M059J (cell line): ENCODE measurements at places on chromosomes 6 and 20.

DNA sequence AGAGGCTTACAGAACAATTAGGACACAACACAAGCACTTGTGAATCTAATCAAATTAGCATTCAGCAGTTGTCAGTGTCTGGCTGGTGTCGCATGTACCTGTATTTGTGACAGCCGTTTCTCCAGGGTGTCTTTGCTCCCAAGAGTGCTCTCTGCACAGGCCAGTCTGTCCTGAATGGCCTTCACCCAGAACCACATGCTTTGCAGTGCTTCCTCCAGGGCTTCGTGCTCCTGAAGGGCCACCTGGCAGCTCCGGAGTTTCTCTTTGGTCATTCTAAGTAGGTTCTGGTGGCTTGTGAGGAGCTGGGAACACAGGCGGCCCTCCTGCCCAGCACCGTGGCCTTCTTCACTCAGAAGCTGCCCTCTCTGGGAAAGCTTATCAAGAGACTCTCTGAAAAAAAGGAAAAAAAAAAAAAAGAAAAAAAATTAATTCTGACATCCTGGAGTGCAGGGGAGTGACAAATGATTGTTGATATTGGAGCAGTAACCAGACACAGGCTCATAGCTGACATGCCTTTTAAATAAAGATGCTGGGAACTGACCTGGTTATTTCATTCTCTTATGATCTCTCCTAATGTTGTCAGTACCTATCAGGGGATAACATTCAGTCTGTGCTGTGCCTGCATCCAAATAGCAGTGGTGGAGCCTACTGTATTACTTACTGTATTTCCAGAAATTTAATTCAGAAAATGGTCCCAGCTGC is 245.8 kb downstream of the SYNE1 start:
- DNase-seq: no peak

DNA sequence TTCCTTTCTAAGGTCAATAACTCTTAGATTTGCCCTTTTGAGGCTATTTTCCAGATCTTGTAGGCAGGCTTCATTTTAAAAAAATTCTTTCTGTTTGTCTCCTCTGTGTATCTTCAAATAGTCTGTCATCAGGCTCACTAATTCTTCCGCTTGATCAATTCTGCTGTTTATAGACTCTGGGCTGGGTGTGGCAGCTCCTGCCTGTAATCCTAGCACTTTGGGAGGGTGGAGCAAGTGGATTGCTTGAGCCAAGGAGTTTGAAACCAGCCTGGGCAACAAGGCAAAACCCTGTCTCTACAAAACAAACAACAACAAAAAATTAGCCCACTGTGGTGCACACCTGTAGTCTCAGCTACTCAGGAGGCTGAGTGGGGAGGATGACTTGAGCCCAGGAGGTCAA is 40.0 kb upstream of the SCP2D1 start:
- DNase-seq: no peak

DNA sequence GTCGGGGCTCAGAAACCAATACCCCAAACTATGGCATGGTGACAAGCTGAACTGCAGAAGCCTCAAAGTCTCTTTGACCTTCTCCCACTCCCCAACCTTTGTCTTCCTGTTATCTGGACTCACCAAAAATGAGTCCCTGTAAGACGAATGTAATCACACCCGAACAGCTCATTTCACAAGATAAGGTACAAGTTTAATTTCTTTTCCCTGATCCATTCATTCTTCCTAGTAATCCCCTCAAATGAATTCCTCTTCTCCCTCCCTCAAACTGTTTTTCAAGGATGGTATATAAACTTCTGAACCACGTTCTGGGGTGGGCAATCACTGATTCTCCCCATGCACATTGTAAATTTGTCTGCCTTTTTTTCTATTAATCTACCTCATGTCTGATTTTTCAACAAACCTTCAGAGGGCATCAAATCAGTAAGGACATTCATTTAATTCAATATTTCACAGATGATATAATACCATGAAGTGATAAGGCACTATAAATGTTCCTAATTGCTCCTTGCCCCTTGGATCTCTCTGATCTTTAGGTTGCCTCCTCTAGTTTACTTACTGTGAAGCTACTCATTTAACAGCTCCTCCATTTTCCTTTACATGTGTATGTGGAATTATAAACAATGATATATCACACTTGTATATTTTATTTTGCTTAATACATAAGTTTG is 77.2 kb downstream of the OR2B2 start:
- no peak for DNase-seq

GRCh38 chr6:47836046-47836445 is 54.2 kb downstream of the OPN5 start:
- peak; percentile 7 for DNase-seq

- no peak for DNase-seq
Observed at GRCh38 chr6:95856876-95857364, 158.9 kb upstream of the FUT9 start.

DNA sequence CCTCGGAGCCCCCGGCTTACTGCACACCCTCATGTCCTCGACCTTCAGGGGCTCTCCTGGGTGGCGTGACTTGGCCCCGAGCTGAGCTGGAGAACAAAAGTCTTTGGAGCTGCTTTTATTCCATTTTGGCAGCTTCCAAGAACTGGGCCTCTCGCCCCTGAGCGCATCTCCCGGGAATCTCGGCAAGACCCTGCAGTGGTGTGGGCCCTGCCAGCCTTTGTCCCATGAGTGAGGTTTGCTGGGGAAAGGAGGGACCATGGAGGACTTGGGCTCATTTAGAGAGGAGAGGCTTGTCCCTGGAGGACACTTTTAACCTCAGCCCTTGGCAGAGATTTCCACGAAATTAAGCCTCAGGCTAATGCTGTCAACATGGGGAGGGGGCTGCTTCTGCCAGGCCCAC is 62.3 kb upstream of the SLCO4A1 start:
- no peak for DNase-seq

GRCh38 chr20:53622247-53623133 is 28.9 kb upstream of the ZNF217 start:
- DNase-seq: peak; percentile 49

GRCh38 chr20:64103871-64104666 is 3.3 kb downstream of the NPBWR2 start:
- DNase-seq: no peak

- DNase-seq: no peak
Observed at GRCh38 chr6:157430834-157431233, 49.8 kb downstream of the ZDHHC14 start.

DNA sequence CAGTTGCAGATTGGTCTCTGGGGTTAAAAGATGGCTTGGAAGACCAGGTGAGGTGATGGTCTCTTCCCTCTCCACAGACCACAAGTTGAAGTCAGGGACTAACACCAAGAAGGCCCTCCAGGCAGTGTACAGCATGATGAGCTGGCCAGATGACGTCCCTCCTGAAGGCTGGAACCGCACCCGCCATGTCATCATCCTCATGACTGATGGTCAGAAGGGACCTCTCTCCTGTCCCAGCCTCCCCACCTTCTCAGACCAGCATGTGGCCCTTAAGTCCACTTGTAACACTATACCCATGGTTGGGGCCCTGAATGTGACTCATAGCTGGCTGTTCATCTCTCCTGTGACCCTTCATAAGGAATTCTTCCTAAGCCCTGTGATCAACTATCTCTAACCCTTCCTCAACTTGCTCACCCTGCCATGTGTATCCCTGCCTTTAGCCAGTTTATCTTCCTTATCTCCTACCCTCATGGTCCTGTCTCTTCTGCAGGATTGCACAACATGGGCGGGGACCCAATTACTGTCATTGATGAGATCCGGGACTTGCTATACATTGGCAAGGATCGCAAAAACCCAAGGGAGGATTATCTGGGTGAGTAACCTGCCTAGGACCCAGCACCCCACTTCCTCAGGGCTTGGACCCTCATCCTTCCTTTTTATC is 3.0 kb downstream of the CFB start:
- peak; percentile 90 for DNase-seq

- DNase-seq: no peak
Observed at GRCh38 chr6:134741200-134741536, 208.7 kb downstream of the ALDH8A1 start.

DNA sequence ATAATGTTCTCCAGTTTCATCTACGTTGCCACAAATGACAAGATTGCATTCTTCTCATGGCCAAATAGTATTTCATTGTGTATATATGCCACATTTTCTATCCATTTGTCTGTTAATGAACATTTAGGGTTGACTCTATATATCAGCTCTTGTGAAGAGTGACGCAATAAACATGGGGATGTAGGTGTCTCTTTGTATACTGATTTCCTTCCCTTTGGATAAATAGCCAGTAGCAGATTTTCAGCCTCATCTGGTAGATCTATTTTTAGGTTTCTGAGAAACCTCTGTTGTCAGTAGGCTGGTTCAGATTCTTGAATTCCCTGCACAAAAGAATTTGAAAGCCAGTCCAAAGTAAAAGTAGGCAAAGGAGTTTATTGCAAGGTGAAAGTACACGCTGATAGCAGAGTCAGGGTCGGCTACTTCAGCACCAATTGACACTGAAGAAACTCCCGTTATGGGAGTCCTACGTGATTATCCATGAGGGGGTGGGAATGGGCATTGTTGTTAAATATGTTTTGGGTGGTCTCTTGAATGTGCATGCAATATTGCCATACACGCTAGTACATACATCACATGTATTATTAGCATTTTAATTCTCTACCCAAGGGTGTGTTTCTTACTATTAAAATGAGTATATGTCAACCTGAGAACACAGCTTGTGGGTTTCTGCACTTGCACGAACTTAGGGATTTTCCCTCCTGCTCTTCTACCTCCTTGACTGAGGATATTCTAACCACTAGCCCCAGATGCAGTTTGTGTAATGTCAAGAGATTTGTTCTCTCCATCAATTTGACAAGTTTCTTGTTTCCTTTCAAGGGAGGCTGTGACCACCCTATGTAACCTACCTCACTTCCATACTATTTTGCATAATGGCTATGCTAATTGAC is 14.4 kb upstream of the SLC17A2 start:
- DNase-seq: no peak

DNA sequence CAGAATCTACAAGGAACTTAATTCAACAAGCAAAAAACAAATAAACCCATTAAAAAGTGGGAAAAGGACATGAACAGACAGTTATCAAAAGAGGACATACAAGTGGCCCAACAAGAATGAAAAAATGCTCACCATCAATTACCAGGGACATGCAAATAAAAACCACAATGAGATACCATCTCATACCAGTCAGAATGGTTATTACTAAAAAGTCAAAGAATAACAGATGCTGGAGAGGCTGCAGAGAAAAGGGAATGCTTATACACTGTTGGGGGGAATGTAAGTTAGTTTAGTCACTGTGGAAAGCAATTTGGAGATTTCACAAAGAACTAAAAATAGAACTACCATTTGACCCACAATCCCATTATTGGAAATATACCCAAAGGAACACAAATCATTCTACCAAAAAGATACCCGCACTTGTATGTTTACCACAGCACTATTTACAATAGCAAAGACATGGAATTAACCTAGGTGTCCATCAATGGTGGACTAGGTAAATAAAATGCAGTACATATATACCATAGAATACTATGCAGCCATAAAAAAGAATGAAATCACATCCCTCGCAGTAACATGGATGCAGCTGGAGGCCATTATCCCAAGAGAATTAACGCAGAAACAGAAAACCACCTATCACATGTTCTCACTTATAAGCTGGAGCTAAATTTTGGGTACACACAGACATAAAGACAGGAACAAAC is 48.4 kb downstream of the RNGTT start:
- peak; percentile 45 for DNase-seq

DNA sequence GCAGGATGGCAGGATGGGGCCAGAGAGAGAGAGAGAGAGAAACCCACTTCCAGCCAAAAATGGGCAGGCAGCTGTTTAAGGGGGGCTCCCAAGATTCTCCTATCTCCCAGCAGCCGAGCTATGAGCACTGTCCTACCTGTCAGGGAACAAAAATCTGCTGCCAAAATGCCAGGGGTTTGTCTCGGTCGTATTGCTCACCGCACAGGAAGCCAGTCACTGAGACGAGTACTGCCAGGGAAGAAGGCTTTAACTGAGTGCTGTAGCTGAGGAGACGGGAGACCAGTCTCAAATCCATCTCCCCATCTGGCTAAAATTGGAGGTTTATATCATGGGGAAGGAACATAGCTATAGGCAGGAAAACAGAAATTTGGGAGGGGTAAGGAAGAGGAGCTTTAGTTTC is 22.3 kb downstream of the GGTLC1 start:
- no peak for DNase-seq

- no peak for DNase-seq
Observed at GRCh38 chr6:149907317-149907716, 9.4 kb upstream of the RAET1E start.

- peak; percentile 66 for DNase-seq
Observed at GRCh38 chr6:100246206-100246605, 218.5 kb downstream of the SIM1 start.

DNA sequence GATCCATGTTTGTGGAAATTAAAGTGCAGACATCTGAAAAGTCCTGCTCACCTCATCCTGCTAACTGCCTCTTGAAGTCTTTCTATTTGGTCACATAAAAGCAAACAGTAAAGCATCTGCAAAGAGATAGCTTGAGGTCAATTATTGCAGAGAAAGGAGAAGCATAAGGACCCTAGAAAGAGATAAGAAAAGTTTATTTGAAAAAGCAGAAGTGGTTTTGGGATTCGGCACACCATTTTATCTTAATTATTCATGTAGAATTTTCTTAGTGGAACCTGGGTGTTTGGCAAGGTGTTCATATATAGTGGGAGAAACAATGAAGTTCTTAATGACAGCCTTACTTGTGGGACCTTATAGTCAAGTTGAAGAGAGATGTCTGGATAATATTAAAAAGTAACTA is 280.8 kb downstream of the CENPW start:
- DNase-seq: no peak

- no peak for DNase-seq
Observed at GRCh38 chr20:63148696-63149095, 67.2 kb downstream of the YTHDF1 start.

GRCh38 chr6:40537446-40537845 is 49.7 kb downstream of the LRFN2 start:
- no peak for DNase-seq

DNA sequence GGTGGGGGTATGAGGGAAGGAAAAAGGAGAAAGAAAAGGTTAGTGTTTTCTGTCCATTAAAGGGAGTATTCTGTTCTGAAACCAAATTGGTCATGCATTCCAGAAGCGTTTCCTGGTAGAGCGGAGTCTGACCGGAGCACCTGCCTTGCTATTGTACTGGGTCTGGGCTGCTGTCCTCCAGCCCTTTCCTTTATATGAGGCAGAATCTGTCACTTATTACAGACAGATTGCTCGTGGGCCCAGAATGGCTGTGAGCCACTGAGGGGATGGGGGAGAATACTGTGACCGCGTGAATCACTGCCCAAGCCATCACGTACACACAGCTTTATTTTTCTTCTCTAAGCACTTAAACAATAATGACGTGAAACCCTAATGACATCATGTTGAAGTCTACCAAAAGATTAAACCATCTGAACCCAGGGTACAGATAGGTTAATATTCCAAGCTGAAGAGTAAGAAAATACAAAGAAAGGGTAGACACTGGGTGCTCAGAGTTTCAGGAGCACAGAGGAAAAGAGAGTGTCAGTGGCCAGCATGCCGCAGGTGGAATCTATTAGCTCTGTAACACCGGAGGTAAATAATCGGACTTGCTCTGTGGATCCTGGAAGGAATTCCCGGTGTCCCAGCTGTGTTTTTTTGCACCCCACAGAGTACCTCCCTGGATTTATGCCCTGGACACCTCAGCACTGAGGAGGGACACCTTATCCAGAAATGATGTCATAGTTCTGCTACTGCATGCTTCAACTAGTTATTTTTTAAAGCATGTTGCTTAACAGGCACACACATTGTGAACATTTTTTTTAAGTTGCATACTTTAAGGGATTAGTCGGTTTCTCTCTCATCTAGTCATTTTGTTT is 573.3 kb downstream of the PKHD1 start:
- DNase-seq: peak; percentile 33
